Hematopoietic multipotent progenitor cell (in vitro differentiated cells): ENCODE measurements at places on chromosomes 11 and 22.

GRCh38 chr11:77046060-77046501, 11.9 kb downstream of the B3GNT6 start:
- DNase-seq = peak; percentile 31

GRCh38 chr22:25930083-25930482, 188.1 kb downstream of the MYO18B start:
- no peak for DNase-seq

DNA sequence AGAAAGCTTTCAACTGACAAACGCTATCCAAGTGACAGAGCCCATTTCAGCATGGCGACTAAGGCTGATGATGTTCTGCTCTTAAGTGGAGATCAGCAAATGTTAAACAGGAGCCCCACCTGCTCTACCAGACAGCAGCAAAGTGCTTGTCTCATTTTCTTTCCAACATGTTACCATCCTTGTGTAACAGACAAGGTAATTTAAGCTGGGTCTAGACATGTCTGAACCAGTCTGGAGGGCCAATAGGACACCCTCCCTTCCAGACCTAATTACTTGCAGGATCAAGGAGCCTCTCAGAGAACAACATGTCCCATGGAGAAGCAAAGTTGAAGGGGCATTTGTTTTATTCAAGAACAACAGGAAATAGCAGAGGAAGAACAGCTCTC, 3.9 kb upstream of the LMO2 start:
- no peak for DNase-seq

DNA sequence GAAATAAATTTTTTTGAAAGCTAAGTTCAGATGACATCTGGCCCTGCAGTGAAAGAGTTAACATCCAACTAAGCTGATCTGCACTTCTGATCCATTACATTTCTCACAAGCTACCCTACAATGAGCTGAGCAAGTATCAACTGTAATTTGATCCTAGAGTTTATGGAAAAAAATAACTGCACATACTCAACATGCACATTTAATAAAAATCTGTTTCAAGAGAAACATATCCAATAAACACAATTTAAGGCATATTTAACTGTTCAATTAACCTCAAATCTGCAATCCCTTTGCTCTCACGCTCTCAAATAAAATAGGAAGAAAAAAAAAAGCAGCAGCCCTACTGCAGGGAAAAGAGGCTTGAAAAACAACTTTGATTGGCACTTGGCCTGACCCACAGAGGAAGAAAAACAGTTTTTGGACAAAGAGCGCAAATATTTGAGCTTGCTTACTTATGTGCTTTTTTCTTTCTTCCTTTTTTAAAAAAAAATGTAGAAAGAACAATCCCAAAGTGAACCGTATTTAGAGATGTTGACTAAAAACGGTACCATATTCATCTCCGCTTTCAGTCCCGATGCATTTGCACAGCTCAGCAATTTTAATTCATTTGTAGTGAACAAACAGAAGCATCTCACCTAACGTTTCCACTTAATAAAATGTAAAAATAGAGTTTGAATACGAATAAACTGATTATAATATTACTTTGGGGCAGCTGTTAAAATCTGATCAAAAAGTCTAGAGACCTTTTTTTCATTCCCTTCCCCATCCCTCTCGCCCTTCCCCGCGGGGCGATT, 1.6 kb downstream of the SESN3 start:
- DNase-seq = no peak

GRCh38 chr11:77530879-77531278, 57.0 kb upstream of the PAK1 start:
- DNase-seq = no peak

GRCh38 chr22:21025266-21025665, 7.1 kb downstream of the SLC7A4 start:
- DNase-seq = no peak

DNA sequence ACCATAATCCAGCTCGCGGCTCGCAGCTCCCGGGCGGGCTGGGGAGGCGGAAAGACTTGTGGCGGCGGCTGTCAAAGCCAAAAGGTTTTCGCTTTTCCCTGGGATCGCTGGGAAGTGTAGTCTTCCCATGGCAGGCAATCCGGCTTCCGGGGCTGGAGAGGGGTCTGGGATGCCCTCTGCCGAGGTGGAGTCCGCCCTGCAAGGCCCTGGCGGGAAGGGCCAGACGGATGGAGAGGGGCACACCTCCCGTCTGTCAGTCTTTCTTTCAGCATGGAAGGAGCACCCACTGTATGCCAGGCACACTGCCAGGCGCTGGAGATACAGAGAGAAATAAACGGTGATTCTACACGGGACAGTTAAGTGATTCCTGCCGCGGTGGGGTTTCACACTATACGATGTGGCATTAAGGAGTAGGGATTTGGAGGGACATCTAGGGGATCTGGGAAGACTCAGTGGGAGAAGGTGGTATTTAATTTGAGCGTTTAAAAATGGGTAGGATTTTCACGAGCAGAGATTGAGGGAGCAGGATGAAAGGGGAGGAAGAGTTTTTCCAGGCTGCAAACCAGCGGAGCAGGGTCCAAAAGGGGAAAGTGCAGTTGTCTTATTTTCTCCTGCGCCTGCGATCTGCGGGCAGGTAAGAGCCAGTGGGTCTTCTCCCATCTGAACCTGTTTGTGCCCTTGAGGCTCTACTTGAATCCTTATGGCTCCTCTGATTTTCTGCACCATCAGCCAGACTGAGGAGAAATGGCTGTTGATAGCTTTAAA, at the start of gene BACE1:
TSS of gene BACE1 (minus strand) at position 60 of the 765 bp plus-strand sequence. CDS start 461 bp downstream, outside the sequence.
- DNase-seq = peak; percentile 40

DNA sequence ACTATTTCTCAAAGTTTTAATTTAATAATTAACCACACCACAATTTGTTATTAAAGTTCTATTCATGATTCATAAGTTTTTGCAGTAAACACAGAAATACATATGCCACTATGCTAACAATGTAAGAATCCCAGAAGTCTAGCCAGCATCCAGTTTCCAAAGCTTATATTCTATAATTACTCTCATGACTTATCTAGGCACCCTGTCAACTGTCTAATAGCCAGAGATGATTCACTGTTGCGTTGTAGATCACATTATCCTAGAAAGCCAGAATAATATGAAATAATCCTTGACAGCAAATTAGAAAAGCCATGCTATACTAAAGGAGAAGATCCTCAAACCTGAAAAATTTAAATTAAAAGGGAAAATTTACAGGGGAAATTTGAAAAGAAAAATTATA, 141.0 kb downstream of the SOX6 start:
- DNase-seq = no peak

DNA sequence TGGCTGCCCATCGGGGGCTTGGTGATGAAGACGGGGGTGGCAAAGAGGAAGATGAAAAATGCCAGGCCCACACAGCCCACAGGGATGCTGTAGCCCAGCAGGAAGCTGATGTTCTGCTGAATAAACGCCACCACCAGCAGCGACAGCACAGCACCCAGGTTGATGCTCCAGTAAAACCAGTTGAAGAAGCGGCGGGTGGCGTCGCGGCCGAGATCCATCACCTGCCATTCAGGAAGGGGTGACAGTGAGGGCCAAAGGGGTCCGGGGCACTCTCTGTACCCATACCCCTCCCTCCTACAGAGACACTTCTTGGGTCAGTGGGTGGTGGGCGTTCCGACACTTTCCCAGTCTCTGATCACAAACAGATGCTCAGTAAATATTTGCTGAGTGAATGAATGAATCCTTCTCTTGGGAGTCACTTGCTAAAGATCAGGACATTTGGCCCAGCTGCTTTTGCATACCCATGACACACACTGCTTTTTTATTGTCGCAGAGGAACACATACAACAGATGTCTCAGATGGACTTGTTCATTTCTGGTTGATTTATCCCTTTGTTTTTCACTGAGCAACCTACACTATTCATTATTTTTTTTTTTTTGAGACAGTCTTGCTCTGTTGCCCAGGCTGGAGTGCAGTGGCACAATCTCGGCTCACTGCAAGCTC, 5.2 kb downstream of the SLC15A3 start:
- no peak for DNase-seq

DNA sequence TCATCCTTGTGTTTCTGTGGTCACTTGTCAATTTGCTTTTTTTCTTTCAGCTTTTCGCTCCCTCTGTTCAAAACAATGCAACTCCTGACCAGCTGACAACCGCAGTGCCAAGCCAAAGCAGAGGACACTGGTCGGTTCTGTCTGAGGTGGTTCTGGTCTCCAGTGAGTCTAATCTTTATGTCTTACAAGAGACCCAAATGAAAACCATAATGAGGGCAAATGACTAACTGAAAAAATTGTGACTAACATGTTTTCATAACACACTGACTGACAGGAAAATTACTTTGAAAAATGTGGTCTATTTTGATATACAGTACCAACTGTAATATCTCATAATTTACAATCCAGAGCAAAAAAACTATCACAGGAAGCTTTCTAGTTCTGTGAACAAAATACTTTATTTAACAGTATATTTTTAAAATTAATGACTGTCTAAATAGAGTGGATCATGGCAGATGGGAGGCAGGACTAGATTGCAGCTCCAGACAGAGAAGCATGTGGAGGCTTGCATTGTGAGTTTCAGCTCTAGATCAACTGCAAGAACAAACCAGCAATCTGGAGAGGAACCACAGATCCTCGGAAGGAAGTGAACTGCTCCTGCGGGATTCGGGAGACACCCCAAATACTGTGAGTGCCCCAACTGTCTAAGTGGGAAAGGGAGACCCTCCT, 311.8 kb downstream of the SBF2 start:
- no peak for DNase-seq

- DNase-seq = no peak
These were observed 4.3 kb downstream of the SCUBE1 start for GRCh38 chr22:43338766-43339345.

- DNase-seq = peak; percentile 31
These were observed 414 bp downstream of the JOSD1 start for GRCh38 chr22:38700270-38700788.

DNA sequence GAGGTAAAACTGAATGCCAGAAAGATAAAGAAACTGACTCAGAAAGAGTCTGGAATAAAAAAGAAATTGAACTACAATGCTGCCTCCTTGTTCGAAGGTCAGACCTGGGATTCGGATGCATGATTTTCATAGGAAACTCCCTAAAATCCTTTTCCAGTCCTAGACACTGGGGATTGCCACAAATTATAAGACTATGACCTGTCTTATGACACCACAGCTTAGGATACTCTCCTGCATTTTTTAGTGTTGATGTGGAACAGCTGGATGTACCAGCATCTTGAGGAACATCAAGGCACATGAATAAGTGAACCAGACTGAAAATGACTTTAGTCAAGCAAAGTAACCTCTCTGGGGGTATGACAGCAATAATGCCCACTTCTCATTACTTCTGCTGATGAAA, 9.0 kb downstream of the KIRREL3 start:
- DNase-seq = no peak

DNA sequence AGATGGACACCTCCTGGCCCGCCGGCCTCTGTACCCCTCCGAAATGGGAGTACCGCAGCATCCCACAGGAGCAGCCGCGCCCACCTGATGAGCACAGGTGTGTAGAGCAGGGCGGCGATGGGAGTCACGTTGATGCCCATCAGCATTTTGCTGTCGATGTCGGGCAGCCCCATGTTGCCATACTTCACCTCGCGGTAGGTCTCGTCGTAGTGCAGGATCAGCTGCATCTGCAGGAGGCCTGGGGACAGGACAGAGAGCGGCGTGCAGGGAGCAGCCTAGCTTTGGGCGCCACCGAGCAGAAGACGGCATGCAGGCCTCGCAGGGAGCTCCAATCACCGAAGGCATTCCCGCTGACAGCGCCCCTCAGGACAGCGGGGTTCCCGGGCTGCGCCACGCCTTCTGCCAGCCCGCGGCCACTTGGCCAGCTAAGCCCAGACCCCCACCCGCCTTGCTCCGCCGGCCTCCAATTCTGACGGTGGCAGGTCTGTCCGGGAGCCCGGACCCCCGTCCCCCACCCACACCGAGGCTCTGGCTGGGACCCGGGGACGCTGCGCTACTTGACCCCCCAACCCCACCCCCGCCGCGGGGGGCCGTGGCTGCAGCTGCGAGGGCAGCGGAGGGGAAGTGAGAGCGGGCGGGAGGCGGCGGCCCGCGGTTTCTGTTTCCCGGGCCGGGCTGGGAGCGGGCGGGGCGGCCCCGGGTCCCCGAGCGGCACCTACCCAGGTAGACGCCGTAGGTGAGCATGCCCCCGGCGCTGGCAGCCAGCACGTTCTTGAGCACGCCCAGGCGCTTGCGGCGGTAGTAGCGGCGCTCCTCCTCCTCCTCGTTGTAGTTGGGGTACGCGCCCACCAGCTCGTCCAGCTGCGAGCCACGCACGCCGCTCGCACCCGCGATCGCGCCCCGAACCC, 705 bp downstream of the UNC93B1 start:
- DNase-seq = peak; percentile 33

GRCh38 chr22:22928666-22929380, 41.2 kb downstream of the IGLL5 start:
- DNase-seq = no peak

DNA sequence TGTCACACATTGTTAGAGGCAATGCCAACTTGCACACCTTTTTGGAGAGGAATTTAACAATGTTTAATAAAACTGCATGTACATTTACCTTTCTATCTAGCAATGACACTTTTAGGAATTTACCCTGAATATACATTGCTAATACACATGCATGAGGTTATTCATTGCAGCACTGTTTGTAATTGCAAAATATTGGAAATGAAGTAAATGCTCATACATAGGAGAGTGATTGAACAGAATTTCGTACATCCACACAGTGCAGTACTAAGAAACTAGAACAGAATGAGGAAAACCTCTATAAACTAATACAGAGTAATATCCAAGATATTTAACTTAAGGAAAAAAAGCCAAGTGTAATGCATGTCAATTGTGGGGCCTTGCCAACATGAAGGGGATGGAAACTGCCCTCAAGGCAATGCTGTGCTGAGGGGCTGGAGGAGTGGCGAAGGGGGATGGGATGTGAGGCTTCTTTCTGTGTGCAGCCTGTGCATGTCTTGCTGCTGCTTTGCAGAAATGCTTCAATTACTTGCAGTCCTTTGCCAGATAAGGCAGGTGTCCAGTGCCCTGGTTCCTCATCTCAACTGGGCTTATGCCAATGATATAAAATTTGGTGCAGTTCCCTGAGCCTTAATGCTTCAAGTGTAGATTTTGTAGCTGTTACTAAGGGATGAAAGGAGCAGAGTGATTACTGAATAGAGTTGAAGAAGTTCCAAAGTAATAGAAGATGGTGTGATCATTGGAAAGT, 96.1 kb downstream of the GRIA4 start:
- DNase-seq = no peak
